ENCODE measurements at places on chromosomes 12 and 14. TPM values are rescaled to one million over a fixed set of nuclear protein-coding genes. Genes with fewer than 3 reads are reported as not detected.

RASSF9 gene
- 3.5 TPM for total RNA-seq

LYSET gene
- total RNA-seq = 13.5 TPM

BHLHE41 gene
- total RNA-seq = 0.35 TPM

C12orf56 gene
- 0.23 TPM for total RNA-seq

WASHC4 gene
- 41.7 TPM for total RNA-seq

DTX3 gene
- total RNA-seq = 3.5 TPM

HELB gene
- 1.1 TPM for total RNA-seq

DIO2 gene
- not detected for total RNA-seq

Measured in airway epithelial cell (primary cell).